Activated CD8-positive, alpha-beta memory T cell treated with anti-CD3 and anti-CD28 coated beads for 1 hour (primary cell): ENCODE measurements at places on chromosomes 3 and 15.

- no peak for DNase-seq
Measured at GRCh38 chr15:61309031-61309511, 80.0 kb upstream of the RORA start.

DNA sequence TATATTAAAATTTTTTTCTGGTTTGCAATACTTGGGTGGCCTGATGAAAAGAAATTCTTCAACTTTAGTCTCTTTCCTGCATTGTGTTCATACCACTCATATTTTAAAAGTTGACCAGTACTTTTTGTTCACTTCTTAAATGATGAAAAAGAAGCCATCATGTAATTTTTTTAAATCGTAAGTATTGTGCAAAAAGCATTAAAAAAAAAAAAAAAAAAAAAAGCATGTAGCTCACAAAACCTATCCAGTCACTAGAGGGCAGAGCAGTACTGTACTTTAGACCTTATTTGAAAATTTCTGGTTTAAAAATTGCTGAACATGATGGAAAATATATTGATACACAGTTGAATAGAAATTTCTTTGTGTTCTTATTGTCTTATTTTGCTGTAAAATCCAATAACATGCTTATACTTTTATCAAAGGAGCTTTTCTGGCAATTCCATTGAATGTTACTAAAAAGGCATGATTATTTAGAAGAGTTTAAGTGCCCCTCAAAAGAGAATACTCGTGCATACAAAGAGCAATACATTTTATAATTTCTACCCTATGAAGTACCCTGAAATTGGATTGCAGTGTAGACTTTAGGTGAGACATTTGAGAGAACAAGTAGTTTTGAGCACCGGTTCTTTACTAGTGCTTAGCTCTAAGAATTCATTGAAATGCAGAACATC, 137.7 kb downstream of the BBX start:
- DNase-seq, result no peak

DNA sequence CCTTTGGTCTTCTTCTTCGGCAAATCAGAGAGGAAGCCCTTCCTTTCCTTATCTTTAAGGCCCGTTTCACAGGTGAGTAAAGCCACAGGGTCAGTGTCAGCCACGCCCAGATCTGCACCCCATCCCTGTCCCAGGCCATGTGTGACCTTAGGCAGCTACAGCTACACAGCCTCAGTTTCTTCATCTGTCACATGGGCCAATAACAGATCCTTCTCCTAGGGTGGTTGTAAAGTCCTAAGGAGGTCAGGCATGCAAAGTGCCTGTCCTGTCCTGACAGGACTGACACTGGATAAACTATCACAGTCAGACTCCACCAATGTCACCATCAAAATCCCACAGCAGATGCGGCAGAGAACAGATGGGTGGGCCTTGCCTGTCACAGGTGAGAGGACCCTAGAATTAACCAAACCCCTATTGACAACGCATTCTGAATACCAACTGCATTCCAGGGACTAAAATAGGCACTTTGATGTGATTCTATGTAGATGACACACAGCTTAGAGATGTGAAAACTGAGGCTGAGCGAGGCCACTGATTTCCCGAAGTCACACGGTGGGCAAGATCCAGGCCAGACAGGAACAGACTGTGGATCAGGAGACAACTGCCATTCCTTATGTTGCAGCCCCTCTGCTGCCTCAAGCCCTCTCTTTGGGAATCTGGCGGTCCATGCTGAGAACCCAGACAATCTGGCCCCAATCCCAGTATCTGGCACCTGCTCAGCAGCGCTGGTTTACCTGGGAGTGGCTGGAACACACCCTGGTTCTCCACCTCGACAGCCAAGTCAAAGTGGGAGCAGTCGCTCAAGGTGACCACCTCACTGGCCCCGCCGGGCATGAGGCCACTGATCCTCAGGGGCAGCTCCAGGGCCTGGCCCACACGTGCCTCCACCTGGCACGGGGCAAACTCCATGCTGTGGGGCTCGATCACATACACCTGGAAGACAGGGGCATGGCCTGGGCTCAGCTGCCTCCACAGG, 48.7 kb downstream of the NUP210 start:
- DNase-seq, result no peak

DNA sequence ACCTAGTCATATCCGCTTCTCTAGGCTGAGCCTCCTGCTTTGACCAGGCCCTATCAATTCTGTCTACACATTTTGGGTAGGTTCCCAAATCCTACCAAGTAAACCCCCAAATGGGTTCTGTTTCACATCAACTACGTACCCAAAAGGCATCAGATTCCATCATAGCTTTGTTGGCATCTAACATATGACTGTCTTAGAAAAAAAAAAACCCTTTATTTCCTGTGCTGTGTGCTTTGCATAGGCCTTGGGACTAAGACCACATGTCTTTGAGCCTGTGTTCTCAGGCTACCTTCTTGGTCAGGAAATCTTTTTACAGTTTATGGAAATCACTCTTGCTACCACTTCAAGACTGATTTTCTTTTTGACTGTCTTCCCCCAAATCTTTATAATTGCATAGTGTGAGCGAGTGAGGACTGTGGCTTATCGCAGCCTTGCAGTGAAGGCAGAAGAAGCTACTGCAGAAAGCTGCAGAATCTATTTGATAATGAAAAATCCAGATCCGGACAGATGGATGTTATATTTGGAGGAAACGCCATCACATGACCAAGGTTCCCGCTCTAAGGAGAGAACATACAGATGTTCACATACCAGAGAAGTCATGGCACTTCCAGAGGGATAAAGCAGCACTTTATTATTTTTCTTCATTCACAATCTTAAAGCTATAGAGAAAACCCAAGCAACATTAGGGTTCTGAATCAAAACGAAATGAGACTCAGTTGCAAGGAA, 111.2 kb downstream of the EOMES start:
- no peak for DNase-seq

DNA sequence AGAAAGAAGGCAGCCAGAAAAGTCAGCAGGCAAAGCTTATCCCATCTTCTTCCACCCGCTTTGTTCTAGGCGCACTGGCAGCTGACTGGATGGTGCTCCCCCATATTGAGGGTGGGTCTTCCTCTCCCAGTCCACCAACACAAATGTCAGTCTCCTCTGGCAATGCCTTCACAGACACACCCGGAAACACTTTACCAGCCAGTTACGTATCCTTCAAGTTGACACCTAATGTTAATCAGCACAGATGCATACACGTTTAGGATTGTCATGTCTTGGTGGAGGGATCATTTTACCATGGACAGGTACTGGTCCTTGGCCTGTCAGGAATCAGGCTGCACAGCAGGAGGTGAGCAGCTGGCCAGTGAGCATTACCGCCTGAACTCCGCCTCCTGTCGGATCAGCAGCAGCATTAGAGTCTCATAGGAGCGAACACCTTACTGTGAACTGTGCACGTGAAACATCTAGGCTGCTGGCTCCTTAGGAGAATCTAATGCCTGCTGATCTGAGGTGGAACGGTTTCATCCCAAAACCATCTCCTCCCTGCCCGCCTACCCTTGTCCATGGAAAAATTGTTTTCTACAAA, 59.1 kb upstream of the PYDC2 start:
- DNase-seq, result no peak

DNA sequence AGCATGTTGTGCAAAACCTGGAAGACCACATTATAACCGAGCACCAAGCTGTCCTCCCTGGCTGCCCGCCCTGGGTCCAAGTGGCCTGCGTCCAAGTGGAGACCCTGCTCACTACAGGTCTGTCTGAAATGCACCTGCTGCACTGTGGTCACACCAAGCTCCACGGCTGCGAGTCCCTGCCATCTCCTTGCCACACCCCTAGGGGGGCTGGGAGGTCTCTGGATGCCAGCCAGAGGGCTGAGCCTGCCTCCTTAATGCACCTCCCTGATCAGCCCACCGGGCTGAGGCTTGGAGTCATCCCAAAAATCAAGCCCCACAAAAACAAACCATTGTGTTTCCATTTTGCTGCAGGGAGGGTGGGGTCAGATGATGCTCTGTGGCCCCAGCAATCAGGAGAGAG, 187.1 kb downstream of the MEGF11 start:
- DNase-seq, result no peak

DNA sequence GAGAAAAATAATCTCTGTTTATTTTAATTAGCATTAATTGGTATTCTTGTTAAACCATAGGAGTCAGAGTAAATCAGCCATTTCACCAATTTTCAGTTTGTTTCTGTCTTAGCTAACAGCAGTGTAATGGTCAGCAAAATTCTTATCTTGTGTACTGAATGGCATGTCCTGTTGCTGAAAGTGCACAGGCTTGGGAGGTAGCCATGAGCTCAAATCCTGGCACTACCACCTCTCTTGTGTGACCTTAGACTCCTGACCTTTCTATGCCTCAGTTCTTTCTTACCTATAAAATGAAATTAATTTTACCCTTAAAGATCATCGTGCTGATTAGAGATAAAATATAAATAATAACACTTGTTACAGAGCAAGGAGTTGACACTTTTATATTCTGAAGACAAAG, 35.8 kb downstream of the MLH1 start:
- DNase-seq, result no peak

GRCh38 chr3:82080792-82081191, 319.3 kb upstream of the GBE1 start:
- DNase-seq, result no peak

- no peak for DNase-seq
Measured at GRCh38 chr3:134114726-134115125, 85.0 kb upstream of the SLCO2A1 start.

DNA sequence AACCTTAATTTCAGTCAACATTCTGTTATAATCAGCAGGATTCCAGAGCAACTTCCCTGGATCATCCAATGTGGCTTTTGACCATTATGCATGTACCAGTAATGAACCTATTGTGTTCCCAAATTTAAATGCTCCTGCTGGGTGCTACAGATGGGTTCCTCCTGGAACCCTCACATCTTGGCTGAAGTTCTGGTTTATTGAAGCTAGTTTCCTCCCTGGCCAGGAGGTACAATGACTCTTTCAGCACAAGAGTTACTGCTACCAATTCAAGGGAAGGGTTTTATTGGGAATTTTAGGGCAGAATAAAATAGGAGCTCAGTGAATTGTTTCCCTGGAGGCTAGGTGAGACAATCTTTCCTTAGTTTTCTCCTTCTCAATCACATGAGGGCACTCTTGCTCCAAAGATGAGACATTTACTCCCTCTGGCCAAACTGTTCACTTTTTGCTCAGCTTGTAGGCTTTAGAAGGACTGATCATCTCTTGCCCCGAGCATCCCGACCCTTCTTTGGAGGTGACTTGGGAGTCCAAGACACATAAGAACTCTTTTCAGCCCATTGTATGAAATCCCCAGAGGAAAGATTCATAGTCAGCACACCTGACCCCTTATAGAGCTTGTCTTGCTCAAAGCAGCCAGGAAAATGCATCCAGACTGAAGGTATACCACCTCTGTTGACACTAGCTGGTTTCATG, 8.8 kb upstream of the NPHP3 start:
- no peak for DNase-seq

DNA sequence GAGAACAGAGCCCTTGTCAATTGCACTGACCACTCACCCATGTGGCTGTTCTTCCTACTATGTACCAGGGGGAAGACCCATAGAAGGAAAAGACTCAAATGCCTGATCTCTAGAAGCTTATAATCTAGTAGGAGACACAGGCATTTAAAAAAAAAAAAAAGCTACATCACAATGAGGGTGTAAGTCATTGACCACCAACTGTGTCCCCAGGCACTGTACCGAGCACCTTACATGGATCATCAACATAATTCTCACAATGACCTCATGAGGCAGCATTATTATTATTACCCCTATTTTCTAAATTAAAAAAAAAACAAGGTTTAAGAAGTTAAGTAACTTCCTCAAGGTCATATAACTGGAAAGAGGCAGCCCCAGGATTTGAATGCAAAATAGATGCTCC, 247.4 kb downstream of the SHOX2 start:
- DNase-seq, result no peak

- no peak for DNase-seq
Measured at GRCh38 chr3:37494216-37494615, 319.8 kb upstream of the LRRFIP2 start.

GRCh38 chr3:87694678-87695077, 364.1 kb downstream of the CGGBP1 start:
- DNase-seq, result no peak

DNA sequence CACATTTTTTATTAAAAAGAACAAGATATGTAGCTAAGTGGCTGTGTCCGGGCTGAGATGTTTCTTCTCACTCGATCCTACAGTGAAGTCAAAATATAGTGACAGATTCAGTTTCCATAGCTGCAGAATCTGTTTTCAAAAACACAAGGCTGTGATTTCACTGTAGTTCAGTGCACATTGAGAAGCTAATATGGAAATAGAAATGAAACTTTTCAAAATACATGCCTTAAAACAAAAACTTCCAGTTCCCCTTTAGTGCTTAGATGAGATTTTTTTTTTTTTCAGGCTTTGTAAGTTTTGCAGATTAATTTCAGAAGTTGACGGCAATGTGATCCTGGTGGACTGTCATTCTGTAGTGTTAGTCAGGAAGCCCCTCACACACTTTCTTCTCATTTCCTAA, 23.8 kb upstream of the TRAK1 start:
- DNase-seq, result no peak

DNA sequence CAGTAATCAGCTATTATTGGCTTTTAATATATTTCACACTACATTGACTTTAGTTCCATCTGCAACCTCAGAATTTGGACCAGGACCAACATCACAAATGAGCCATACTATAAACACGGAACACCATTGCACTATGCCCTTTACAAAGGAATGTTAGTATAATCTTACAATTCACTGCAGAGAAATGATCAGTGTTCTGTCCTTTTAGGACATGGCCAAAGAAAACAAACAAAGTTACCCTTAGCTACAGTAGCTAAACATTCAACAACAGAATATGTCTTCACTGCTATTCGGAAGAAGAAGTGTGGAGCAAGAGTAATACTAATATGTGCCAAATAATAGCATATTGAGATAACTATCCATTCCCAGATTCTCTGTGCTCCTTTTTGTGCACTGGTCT, 90.4 kb downstream of the NAALADL2 start:
- DNase-seq, result no peak

DNA sequence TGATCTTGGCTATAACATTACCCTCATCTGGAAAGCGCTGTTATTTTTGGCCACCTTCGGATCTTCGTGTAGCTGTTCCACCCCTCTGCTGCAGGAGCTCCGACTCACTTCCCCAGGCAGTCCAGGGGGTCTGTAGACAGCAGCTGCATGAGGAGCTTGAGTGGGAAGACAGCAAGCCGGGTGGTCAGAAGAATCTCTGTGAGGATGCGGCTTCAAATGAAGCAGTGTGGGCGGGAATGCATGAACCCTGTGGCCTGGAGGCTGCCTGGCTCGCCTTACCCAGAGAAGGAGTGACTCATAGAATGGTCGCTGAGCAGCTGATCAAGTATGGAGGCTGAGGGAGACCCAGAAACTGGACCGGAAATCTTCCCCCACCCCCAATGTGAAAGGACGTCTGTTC, 45.2 kb upstream of the NR2F2 start:
- no peak for DNase-seq

GRCh38 chr3:9778143-9779074, 8.7 kb upstream of the CAMK1 start:
- no peak for DNase-seq
